Activated CD8-positive, alpha-beta memory T cell treated with anti-CD3 and anti-CD28 coated beads, Interleukin-2, amount 10 ng/mL, durations not matched to agents 7 days and 5 days (primary cell): ENCODE measurements at places on chromosomes 13 and 19. TPM values are rescaled to one million over a fixed set of nuclear protein-coding genes. Genes with fewer than 3 reads are reported as not detected.

Gene CTXN1
- 0.23 TPM for total RNA-seq

Gene CYP4F2
- total RNA-seq, result not detected

Gene TPTE2
- total RNA-seq, result not detected

Gene IRF2BP1
- 19.0 TPM for total RNA-seq

Gene CLDN10
- not detected for total RNA-seq

Gene DPRX
- not detected for total RNA-seq

Gene BCAM
- total RNA-seq, result not detected

Gene ATXN8OS
- total RNA-seq, result not detected

Gene CD209
- total RNA-seq, result not detected

DNA sequence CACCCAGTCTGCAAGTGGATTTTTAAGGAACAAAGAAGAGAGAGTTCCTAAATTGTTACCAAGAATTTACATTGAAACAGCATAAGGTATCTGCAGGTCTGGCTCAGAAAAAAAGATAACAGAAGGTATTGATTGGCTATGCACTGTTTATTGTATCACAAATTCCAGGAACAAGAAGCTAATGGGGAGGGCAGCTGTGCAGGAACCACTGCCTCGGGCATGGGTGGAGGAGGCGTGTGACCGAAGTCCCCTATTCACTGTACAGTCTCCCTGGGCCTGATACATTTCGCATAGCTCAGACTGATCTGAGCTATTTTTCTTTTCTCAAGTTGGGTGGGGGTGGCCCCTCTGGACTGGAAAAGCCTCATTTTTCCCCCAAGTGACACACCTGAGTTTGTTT is 11.7 kb downstream of the NECTIN2 start:
- no peak for DNase-seq

GRCh38 chr13:65468628-65469027 is 1761.5 kb downstream of the PCDH9 start:
- DNase-seq, result no peak

- DNase-seq, result no peak
Observed at GRCh38 chr13:54536112-54536511, 1507.5 kb downstream of the OLFM4 start.

DNA sequence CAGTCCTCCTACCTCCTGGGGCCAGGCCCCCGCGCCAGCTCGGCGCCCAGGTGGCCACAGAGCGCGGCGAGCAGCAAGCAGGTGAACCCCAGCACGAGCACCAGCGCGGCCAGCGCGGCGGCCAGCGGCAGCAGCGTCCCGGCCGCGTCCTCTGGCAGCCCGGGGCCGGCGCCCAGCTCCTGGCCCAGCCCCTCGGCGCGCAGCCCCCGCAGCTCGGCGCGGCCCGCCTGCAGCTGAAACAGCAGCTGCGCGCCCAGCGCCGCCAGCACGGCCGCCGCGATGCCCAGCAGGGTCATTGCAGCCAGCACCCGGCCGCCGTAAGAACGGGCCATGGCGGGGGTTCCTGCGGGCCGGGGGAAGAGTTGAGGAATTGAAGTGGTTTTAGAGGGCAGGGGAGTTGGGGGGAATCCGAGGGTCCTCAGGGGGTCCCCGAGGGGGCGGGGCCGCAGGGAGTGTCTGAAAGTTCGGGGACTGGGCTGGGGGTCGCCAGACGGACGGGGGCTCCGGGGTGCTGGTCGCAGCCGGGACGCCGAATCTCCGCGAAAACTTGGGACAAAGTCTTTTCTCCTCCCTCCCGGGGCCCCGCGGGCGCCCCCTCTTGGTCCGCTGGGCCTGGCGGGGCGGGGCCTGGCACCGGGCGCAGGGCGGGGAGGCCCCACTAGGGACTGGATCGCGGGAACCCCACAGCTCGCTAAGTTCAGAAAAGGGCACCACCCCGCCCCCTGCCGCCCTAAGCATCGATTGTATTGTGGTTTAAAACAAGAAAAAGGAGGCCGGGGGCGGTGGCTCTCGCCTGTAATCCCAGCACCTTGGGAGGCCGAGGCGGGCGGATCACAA is at the start of gene TMEM221:
Gene TMEM221 (minus strand): TSS at position 538 of the 837 bp plus-strand sequence. CDS start 206 bp downstream, at position 332.
- DNase-seq, result peak; percentile 59

- no peak for DNase-seq
Observed at GRCh38 chr13:86729206-86729605, 930.0 kb upstream of the SLITRK6 start.

DNA sequence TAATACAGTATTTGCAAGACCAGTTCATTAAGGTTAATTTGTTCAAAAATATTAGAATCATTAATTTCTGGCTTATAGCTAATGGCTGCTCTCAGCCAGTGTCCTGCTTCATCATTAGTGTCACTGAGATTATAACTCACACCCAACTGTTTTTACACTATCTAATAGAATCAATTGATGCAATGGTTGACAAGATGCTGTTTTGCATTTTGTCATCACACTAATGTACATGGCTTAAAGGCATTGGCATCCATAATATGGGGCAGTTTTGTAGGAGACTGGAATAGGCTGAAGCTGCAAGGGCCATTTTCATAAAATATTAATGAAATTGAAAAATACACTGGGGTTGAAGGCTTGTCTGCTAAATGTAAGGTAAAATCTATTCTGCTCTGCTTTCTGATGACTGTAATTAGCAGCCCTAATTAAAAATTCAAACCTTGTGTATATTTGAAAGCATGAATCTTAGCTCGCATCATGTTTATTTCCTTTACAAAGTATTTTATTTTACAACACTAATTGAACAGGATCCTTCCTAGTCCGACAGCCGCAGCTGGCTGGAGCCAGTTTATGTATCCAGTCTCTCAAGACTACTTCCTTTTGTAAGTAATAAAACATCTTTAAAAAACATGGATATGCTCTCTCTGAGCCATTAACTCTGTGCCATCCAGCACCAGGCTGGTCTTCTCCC is 296.7 kb downstream of the POU4F1 start:
- no peak for DNase-seq

- DNase-seq, result no peak
Observed at GRCh38 chr13:50650592-50651504, 192.6 kb downstream of the DLEU7 start.

GRCh38 chr13:21309542-21310172 is 133.2 kb downstream of the MRPL57 start:
- DNase-seq, result no peak

GRCh38 chr13:87078947-87079795 is 592.0 kb upstream of the SLITRK5 start:
- no peak for DNase-seq

DNA sequence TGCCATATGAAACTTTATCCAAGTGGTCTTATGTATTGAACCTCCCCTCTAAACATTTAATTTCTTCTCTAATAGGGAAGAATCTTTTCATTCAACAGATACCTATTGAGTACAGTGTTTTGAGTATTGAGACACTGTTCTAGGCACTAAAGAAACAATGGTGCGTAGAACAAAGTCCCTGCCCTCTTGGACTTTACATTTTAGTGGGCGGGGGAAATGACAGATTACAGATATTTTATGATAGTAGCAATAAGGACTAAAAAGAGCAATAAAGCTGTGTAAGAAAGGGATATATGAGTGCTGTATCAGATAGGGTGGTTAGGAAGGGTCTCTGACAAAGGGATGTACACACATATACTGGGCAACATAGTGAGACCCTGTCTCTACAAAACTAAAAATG is 5.4 kb downstream of the NUDT15 start:
- DNase-seq, result no peak

- no peak for DNase-seq
Observed at GRCh38 chr13:110466266-110466915, 95.1 kb downstream of the RAB20 start.

DNA sequence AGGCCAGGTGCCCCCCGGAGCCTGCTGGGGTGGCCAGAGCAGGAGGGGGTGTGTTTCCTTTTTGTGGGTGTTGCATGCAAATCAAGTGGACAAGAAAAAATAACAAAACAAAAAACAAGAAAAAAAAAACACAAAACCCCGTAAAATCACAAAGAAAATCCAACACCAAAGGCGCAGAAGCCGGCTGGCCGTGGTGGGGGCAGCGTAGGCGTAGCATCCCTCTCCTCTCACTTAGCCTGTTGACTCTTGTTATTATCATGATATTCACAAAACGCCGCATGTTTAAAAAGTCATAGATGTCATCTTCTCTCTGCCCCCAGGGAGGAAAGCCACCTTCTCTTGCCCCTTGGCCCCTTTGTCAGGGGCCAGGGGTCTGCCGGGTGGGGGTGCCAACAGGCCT is 978 bp upstream of the TGFBR3L start:
- no peak for DNase-seq

DNA sequence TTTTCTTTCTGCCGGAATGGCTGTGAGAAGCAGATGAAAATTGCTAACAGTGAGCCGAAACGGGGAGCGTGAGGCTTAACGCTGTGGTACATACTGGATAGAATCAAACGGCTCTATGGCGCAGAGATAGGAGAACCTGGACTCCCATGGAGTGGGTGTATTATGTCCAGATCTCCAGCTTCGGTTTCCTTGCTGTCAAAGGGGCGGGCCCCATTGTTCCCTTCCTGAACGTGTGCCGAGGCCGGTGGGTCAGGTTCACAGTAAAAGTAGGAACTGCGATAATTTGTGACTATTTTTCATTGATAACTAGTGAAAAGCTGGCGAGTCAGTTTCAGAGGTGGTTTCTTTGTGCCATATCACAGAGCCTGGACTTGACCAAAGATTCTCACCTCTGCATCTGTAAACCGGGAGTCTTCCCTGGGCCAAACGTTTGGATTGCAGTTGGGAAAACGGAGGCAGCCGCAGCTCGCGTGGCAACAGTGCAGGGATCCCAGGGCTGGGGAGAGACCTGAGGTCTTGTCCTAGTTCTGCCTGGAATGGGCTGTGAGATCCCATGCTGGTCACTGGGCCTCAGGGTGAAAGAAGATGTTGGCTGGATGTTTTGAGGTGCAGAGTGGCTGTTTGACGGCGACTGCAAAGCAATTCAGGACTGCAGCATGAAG is 752 bp downstream of the RPL18A start:
- no peak for DNase-seq

- no peak for DNase-seq
Observed at GRCh38 chr13:88086577-88086976, 415.4 kb downstream of the SLITRK5 start.

- no peak for DNase-seq
Observed at GRCh38 chr19:6828306-6828697, 55.8 kb downstream of the VAV1 start.

DNA sequence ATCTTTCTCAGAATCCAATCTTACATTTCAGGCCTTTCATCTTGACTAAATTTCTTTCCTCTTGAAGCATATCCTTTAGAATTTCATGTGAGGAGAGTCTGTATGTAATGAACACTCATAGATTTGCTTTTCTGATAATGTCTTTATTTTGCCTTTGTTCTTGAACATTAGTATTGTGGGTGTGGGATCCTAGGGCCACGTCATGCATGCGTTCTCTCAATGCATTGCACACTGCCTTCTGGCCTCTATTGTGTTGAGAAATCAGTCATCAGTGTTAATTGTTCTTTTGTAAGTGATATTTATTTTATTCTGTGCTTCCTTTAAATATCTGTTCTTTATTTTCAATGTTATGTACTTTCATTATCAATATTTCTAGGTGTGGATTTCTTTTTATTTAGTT is 364.9 kb downstream of the OXGR1 start:
- DNase-seq, result no peak

- no peak for DNase-seq
Observed at GRCh38 chr19:1292419-1293151, 6.9 kb downstream of the EFNA2 start.

GRCh38 chr19:45953676-45954075 is 20.0 kb downstream of the NOVA2 start:
- no peak for DNase-seq

DNA sequence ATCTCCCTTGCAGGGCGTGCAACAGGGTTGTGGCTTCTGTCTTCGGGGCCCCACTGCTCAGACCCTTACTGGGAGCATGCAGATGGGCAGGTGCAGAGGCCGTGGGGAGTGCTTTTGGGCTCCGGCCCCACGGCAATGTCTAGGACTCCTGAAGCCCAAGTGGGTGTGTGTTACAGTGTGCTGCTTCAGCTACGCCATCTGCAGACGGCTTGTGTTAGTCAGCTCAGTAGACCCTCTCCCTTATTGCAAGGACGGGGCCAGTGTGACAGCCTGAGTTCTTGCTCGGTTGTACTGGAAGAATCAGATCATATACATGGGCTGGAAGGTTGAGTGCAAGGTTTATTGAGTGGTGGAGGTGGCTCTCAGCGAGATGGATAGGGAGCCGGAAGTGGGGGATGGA is 39.3 kb downstream of the DNAJC3 start:
- no peak for DNase-seq

DNA sequence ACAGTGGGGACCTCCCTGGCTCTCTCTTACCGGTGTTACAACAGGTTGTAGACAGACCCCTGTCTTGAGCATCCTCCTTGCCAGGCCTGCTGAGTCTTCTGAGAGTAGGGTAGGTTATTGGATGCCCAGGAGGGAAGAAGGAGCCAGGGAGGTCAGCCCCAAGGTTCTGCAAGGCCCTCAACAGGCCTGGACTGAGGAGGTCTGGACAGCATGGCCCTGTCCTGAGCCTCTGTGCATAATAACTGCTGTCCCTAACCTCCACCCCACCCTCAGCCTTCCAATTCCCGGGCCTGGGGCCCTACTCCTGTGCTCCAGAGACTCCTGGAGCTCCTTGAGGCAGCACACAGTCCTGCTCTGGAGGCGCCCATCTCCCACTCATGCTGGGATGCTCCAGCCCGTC is 336 bp downstream of the CD22 start:
- no peak for DNase-seq

GRCh38 chr19:28642787-28643683 is 569.9 kb downstream of the UQCRFS1 start:
- no peak for DNase-seq

GRCh38 chr13:84279166-84279565 is 396.9 kb upstream of the SLITRK1 start:
- no peak for DNase-seq

DNA sequence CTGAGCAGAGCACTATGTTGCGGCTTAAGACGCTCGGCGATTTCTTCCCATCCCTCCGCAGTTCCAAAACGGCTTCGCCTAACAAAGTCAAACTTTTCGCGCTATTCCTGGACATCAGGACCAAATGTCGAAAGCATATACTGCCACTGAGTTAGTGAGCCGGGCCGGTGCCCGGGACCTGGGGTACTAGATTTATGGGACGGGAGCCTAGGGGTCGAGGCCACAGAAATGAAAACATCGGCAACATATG is 699 bp downstream of the RCBTB2 start:
- DNase-seq, result no peak

- DNase-seq, result no peak
Observed at GRCh38 chr13:95180513-95181245, 120.6 kb downstream of the ABCC4 start.
